Activated CD4-positive, alpha-beta T cell treated with anti-CD3 and anti-CD28 coated beads, Interleukin-10, Interleukin-2, amounts not matched to agents 100 ng/mL and 50 ng/mL, durations not matched to agents 16 hours and 8 hours (primary cell): ENCODE measurements at places on chromosomes 11 and 22.

GRCh38 chr11:36558571-36559413 is 9.0 kb upstream of the RAG1 start:
- DNase-seq: peak; percentile 25

GRCh38 chr11:128630367-128631230 is 43.2 kb upstream of the ETS1 start:
- peak; percentile 93 for DNase-seq

GRCh38 chr11:69657911-69658625 is 17.1 kb downstream of the LTO1 start:
- DNase-seq: no peak

GRCh38 chr11:82830746-82831145 is 69.5 kb downstream of the PRCP start:
- no peak for DNase-seq

GRCh38 chr11:77107950-77108349 is 5.3 kb downstream of the OMP start:
- DNase-seq: no peak

GRCh38 chr11:117384045-117384444 is 56.4 kb downstream of the CEP164 start:
- DNase-seq: no peak

DNA sequence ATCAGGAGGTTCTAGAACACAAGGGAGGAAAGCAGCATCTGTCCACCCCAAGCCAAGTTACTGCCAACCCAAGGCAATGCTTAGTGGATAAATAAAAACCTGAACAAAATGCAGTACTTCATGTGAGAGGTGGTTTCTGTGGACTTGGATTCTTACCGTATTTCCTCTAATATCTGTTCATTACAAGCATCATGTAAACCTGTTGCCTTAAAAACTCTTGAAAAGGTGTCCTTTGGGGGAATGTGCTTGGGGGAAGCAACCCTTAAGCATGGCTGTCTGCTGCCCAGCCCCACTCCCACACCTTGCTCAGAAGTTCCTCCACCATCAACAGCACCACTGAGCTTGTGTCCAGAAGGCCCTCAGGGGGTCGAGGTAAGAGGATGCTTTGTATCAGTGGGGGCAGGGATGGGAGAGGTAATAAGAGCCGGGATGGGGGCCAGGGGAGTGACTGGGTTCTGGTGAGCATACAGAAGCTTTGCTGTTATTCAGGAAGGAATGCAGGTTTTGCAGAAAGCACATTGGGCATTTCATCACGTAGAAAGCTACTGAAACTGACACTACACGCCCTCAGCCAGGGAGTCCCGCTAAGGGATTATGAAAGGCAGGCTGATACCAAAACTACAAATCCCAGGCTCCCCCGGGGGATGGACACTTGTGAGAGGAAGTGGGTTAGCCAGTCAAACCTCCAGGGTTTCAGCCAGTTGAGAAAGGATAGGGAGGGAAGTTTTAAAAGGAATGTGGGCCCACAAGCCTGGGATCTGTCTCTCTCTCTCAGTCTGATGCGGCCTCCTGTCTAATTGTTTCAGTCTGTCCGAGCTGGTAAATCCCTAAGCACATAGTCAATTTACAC is 52.0 kb downstream of the KCNJ1 start:
- DNase-seq: no peak

DNA sequence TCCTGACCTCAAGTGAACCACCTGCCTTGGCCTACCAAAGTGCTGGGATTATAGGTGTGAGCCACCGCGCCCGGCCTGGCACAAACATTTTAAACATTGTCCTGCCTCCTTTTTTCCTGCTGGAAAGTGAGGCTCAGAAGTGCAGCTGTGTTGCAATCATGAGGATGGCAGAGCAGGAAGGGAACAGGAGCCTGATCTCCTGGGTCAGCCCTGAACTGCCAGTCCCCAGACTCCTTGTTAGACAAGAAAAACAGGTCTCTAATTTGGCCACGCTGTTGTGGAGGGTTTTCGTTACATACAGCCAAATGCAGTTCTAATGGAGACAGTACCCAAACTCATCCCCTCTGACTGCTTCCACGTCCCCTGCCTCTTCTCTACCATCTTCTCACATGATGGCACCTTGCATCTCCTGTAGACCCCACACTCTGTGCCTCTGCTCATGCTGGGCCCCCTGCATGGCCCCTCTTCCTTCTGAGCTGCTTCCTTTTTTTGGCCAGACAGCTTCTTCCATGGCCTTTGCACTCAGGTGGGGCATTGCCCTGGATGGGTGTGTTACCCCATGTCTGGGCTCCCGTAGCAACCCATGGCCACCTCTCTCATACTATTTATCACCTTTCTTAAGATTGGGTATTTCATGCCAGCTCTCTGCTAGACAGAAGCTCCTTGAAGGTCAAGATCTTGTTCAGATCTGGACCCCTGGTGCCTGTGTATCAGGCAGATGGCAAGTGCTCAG is 227.1 kb downstream of the CEP164 start:
- DNase-seq: no peak

- no peak for DNase-seq
These were observed 57.8 kb downstream of the PISD start for GRCh38 chr22:31604137-31604705.

DNA sequence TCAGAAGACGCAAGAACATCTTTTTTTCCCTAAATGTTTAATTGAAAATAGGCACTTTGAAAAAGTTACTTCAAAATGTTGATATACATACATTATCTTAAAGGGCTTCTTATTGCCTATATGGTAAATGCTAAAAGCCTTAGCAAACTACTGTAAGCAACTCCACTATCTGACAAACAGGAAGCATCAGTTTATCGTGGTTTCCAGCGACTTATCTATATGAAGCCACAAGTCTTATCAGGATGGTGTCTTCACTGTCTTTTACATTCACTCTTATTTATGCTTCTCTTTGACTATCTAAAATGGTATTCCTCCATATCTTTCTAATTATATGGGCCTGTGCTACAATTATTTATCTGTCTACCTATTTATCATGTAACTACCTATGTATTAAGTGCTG is 2091.9 kb downstream of the LRRC4C start:
- no peak for DNase-seq

GRCh38 chr11:44207292-44207691 is 102.6 kb downstream of the ALX4 start:
- no peak for DNase-seq

DNA sequence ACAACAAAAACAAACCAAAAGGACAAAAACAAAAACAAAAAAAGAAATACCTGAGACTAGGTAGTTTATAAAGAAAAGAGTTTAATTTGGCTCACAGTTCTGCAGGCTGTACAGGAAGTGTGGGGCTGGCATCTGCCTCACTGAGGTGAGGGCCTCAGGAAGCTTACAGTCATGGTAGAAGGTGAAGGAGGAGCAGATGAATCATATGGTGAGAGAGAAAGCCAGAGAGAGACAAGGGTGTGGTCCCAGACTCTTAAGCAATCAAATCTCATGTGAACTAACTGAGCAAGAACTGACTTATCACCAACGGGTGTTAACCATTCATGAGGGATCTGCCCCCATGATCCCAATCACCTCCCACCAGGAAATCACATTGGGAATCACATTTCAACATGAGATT is 58.8 kb upstream of the ZBED5 start:
- DNase-seq: peak; percentile 25

GRCh38 chr11:135069890-135070289 is 657.8 kb upstream of the B3GAT1 start:
- DNase-seq: no peak

DNA sequence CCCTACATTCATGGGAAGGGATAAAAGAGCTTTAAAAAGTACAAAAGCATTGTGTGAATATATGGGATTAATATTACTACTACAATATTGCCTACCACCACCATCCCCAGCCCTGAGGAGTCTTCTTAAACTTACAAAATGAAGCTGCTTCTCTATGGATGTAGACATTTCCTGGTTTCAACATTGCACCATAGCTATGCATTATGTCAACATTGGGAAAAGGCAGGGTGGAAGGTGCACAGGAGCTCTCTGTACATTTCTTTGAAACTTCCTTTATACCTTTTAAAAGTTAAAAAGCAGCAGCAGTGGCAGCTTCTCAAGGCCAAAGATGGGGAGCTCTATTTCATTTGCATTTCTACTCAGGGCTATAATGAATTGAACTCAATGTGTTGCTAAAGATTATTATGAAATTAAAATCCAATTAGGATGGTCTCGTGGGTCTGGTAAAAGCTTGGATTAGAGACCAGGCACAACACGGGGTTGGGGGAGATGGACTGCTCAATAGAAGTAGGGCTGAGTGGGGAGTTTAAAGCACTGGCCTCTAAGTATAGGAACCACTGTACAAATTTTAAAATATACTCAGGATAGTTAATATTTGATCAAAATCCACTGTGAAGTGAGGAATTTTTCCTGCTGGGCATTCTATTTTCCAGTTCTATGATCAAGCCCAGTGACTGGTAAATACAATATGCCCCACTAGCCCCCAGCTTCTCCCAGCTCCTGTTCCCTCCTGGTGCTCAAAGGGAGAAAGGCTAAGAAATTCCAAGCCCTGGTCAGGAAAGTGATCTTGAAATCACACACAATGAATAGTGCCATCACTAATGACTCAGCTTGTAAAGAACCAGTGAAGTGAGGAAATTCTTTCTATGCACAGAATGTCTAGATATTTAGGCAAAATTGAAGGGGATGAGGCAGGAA is 362.7 kb upstream of the CCDC90B start:
- no peak for DNase-seq

GRCh38 chr11:108870373-108871020 is 205.6 kb downstream of the DDX10 start:
- DNase-seq: no peak

GRCh38 chr11:10914050-10914449 is 56.2 kb upstream of the ZBED5 start:
- no peak for DNase-seq
